ENCODE measurements at places on chromosomes 7 and 10. TPM values are rescaled to one million over a fixed set of nuclear protein-coding genes. Genes with fewer than 3 reads are reported as not detected.

Gene NRAP
- total RNA-seq = not detected

Gene PRPS1L1
- total RNA-seq = not detected

Gene IGFBP1
- 0.13 TPM for total RNA-seq

Gene STEAP2
- total RNA-seq = 0.08 TPM

Gene CYP3A5
- total RNA-seq = 0.63 TPM

Gene ENKUR
- not detected for total RNA-seq

Gene PLEKHS1
- not detected for total RNA-seq

Gene TEX47
- total RNA-seq = not detected

Gene TDRD1
- total RNA-seq = 2.2 TPM

Gene TMEM72
- not detected for total RNA-seq

GRCh38 chr10:67487906-67488619 is 207.9 kb downstream of the CTNNA3 start:
- no peak for DNase-seq

- no peak for DNase-seq
Measured at GRCh38 chr10:3911713-3912442, 126.9 kb upstream of the KLF6 start.

DNA sequence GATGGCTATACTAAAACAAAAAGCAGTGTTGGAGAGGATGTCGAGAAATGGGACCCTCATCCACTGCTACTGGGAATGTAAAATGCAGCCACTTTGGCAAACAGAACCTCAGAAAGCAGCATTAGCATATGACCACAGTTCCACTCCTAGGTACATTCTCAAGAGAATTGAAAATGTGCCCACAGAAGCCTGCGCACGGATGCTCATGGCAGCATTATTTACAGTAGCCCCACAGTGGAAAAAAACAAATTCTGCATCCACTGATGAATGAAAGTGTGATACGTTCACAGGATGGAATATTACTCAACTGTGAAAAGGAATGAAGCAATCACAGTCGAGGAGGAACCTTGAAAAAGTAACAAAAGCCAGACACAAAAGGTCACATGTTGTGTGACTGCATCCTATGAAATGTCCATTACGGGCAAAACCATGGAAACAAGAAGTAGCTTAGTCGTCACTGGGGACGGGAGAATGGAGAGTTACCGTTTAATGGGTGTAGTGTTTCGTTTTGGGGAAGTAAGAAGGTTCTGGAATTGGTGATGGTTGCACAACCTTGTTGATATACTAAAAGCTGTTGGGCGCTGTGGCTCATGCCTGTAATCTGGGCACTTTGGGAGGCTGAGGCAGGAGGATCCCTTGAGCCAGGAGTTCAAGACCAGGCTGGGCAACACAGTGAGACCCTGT is 2.5 kb upstream of the UPK3B start:
- DNase-seq = no peak

GRCh38 chr7:363626-364025 is 73.7 kb downstream of the FOXL3 start:
- no peak for DNase-seq

- DNase-seq = no peak
Measured at GRCh38 chr7:94129443-94130140, 125.4 kb upstream of the BET1 start.

- no peak for DNase-seq
Measured at GRCh38 chr10:97490592-97490991, 7.6 kb downstream of the MMS19 start.

DNA sequence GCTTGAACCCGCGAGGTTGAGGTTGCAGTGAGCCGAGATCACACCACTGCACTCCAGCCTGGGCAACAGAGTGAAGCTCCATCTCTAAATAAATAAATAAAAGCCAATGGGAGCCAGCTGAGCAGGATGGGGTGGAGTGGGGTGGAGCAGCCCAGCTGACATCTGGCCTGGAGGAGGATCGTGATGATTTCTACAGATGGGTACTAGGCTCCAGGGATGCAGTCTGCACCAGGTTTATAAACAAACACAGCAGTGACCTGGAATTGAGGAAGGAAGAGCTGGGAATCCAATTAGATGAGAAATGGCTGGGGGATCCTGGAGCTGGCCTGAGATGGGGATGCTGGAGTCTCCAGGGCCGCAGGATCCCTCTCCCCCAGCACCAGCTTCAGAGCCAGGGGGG is 7.3 kb upstream of the GRIFIN start:
- no peak for DNase-seq

GRCh38 chr10:128210215-128211063 is 84.2 kb upstream of the MKI67 start:
- DNase-seq = peak; percentile 70

- no peak for DNase-seq
Measured at GRCh38 chr10:133361773-133362441, 4.1 kb upstream of the FUOM start.

- DNase-seq = no peak
Measured at GRCh38 chr10:122013311-122013780, 24.4 kb downstream of the TACC2 start.

DNA sequence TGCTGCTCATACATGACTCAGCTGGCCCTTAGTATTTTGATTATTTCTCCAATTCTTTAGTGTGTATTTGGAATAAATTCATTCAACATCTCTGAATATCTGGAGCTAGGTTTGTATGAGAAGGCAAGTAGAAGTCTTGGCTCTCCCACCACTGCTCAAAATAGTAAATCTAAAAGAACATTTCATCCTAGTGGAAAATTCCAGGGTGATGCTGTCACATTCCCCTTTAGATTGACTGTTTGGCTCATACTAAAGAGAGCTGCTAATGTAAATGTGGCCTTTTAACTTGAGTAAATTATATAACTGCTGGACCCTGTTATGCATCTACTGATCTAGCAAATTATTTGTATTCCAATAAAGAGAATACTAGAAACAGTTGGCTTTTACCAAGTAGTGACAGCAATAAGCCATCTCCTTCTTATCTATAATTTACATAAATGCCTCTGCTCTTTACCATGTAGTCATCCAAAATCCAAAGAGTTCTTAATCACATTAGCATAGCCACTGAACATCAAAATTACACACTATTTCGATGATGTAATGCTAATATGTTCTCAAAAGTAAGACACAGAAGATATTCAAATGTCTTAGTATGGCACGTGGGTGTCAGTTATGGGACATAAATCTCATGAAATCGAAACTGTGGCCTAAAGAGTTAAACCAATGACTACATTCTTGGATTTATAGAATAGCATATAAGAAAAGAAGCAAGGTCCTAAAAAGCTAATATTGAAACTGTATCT is 86.9 kb upstream of the KCND2 start:
- no peak for DNase-seq
